Effector memory CD4-positive, alpha-beta T cell (primary cell): ENCODE measurements at places on chromosomes 3 and 15.

DNA sequence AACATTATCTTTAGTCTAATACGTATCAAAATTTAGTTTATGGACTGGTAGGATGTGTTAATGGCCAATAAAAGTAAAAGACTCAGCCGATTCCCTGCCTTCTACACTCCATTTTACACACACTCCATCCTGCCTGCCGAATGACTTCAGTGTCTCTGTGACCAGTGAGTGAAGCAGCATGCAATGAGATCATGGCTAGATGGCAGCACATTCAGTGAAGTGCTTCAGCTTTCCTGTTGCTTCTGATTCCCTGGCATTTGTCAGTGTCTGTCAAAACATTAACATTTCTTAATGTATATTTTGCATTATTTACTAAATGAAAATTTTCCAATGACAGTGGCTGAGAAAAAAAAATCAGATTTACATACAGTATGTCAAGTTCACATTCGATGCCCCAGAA, 412.0 kb downstream of the FHIT start:
- DNase-seq, result no peak

GRCh38 chr3:195236801-195237570, 34.0 kb downstream of the XXYLT1 start:
- no peak for DNase-seq

GRCh38 chr3:62379321-62379798, 6.0 kb upstream of the FEZF2 start:
- no peak for DNase-seq

DNA sequence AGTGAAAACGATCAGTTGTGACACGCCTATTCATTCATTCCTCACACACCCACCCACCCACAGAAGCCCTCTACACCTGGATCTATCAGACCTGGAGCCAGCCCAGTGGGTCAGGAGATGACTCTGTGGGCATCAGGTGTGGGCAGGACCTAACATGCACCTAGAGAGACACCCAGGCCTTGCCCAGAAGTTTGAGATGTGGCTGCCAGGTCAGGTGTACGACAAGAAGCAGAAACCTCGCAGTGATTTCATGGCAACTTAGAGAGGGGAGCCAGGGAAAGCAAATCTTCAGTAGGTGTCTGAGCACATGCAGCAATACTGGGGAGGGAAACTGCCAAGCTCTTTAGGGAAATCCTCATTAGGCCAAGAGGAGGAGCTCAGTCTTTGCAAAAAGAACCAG, 264.7 kb upstream of the ROPN1 start:
- DNase-seq, result no peak

- no peak for DNase-seq
Observed at GRCh38 chr3:30354513-30354912, 251.9 kb upstream of the TGFBR2 start.

GRCh38 chr3:107065094-107065861, 312.0 kb upstream of the CCDC54 start:
- DNase-seq, result no peak

DNA sequence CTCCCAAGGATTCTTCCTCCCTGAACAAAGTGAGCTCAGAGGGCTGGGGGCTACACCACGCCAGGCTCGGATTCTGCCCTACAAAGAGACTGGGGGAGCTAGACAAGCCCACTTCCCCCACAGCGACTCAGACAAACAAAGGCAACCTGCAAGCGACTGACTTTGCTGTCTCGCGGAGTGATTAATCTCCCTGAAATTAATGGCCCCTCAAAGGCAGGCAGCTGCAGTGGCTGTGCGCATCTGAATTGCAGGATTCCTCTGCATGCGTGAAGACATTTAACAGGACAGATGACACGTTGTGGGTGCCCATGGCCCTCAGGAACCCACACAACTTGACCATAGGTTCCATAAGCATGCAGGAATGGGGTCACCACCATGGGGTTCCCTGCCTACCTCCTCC, 18.4 kb downstream of the CTXND1 start:
- DNase-seq, result no peak

GRCh38 chr3:32353351-32353750, 38.3 kb upstream of the CMTM7 start:
- DNase-seq, result no peak

- DNase-seq, result no peak
Observed at GRCh38 chr3:189664311-189664710, 33.1 kb downstream of the TP63 start.

- DNase-seq, result no peak
Observed at GRCh38 chr15:70358011-70358819, 260.5 kb upstream of the TLE3 start.

DNA sequence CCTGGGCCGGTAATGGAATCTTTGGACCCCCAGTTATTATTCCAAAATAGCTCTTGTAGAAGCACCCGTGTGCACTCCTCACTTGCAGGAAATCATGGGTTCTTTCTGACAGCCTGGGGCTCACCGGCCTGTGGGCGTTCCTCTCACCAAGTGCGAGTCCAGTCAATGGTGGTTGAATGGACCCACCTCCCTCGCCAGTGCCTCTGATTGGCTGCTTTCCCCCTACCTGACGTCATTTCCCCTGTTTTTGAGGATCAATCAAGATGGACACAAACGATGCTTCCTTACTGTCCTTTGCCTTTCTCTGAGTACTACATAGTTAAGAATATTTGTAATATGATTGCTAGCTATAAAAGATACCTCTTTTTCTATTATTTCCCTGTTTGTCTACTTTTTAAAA, 18.1 kb downstream of the MOBP start:
- no peak for DNase-seq

- no peak for DNase-seq
Observed at GRCh38 chr3:24483873-24484272, 10.8 kb downstream of the THRB start.

GRCh38 chr3:14923476-14923875, 23.9 kb upstream of the NR2C2 start:
- DNase-seq, result no peak

- no peak for DNase-seq
Observed at GRCh38 chr3:42090973-42091731, at the start of gene TRAK1. Gene TRAK1 (plus strand): TSS chr3:42091357. CDS start chr3:42091470, 113 bp downstream.

DNA sequence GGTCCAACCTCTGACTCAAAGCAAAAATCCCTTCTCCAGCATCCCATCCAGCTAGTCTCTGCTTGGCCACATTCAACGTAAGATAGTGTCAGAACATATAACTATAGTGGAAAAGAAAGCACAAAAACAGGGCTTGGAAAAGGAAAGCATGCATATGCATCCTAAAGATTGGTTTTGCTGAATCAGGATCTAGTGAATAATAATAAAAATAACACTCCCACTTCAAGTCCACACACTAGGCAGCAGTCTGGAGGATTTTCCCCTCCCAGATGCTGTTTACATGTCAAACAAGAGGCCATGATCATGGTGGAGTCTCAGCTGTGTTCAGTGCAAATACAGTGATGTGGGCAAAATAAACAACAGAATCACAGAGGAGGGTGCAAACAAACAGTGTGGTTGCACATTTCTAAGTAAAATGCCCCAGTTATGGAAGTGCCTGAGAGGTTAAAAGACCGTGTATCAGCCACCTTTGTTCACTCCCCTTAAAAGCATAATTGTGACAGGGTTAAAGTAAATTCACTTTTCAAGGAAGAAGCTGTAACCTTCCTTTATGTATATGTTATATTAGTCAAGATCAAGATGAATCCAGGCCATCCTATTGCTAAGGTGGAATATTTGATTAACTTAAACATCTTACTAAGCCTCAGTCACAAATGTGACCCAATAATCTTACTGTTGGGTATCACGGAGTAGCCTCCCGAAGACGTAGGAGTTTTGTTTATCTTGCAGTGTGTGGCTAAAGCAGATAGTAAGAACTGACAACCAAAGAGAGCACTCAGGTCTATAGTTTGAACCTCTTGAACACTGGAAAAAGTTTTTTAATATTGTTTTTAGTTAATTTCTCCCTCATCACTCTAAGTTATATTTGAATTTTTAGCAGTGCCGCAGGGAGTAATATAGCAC, 424.5 kb downstream of the SOX2 start:
- DNase-seq, result no peak

DNA sequence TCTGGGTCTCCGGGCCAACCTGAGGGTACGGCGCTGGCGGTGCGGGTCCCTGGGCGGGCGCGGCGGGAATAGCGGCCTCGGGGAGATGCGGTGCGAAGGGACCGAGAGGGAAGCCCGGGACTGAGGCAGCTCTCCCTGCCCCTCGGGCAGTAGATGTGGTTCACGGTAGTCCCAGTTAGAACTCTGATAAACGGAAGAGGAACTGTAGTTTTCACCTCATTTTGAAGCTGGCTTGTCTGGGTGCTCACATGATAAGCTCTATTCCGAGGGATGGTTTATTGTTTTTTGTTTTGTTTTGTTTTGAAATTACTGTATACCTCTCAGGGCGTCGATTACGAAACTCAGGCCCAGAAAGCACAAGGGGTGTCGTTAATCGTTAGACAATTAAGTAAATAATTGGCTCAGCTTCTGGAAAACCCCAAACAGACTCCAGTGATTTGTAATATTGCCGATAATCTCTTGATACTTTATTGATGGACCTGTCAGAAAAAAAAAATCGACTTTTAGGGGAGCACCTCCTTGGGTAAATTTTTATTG, 413 bp downstream of the NUSAP1 start:
- no peak for DNase-seq

- DNase-seq, result no peak
Observed at GRCh38 chr3:184814214-184814613, 2.2 kb downstream of the VPS8 start.

DNA sequence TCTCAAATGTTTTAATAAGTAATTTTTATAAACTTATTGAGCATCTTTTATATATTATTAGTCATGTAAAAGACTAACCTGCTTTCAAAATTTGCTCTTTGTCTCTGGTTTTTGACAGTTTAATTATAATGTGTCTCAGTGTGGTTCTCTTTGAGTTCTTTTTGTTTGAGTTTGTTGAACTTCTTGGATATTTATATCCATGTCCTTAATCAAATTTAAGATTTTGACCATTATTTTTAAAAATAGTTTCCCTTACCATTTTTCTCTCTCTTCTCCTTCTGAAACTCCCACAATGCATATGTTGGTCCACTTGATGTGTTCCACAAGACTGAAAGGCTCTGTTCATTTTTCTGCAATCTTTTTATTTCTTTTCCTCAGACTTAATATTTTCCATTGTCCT, 366.1 kb upstream of the GOLIM4 start:
- no peak for DNase-seq

DNA sequence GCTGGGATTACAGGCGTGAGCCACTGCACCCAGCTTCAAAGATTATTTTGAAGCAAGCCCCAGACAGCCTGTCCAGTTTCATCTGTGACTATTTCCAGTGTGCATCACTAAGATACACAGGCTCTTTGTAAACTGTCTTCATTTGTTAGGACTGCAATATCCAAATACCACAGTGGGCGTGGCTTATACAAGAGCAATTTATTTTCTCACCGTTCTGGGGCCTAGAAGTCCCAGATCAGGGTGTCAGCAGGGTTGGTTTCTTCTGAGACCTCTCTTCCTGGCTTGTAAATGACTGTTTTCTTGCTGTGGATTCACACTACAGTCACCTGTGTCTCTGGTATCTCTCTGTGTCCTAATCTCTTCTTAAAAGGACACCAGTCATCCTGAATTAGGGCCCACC, 59.7 kb downstream of the RLBP1 start:
- no peak for DNase-seq

DNA sequence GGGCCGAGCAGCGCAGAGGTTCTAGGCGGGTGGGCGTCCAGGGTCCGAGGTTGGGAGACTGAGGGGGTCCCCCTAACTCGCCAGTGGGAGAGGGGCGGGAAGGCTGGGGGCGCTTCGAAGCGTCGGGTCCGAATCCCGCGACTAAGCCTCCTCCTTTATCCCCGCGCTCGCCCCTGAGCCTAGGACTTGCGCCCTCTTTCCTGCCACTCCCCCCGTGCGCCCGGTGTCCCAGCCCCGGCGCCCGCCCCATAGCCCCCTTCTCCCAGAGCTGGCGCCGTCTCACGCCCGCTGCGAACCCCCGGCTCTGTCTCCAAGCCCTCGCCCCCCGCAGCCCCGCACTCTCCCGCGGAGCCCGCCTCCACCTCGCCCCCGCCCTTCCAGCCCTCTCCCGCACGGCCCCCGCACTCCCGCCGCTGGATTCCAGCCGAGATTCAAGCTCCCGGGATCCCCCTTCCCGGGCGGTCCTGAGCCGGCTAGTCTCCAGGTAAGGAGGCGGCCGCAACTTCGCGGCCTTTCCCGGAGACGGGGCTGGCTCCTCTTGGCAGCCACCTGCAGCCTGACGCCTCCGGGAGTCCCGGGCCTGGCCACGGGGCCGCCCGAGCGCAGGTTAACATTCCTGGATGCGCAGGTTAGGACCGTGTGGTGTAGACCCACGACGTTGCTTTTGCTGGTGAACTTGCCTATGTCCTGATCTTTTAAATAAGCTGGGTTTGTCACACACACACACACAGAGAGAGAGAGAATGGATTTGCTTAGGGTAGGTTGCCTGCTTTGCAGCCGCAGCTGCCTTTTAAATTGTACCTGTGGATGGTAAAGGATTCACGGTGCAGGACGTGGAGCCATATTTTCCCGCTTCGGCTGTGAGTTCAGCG, 563 bp downstream of the PXYLP1 start:
- no peak for DNase-seq

DNA sequence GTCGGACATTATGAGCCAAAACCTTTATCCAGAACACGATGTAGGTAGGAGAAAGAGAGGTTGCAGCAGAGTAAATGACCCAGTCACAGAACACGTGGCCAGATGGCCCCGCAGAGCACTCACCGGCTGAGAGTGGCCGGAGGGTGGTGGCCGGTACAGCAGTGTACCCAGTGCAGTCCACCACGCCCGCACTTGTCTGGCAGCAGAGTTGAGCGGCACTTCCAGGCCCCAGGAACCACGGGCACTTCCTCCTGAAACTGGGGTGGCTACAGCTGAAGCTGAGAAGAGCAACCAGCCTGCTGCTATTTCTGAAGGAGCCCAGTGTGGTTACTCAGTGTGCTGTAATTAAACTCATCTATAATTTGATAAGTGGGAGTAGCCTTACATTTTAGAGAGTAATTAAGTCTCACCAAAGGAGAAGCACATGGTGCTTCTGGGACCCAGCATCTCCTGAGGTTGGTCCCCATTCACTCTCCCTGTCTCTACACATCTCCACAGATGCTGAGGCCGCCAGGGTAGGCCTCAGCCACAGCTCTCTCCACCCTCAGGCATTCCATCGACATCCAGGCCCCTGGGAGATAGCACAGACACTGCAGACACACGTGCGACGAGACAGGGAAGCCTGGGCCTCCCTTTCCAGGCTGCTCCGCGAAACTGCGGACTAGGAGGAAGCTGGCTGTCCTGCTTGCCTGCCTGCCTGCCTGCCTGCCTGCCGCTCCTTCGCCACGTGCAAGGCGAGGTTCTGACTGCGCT, 49.8 kb downstream of the BDH1 start:
- DNase-seq, result no peak

DNA sequence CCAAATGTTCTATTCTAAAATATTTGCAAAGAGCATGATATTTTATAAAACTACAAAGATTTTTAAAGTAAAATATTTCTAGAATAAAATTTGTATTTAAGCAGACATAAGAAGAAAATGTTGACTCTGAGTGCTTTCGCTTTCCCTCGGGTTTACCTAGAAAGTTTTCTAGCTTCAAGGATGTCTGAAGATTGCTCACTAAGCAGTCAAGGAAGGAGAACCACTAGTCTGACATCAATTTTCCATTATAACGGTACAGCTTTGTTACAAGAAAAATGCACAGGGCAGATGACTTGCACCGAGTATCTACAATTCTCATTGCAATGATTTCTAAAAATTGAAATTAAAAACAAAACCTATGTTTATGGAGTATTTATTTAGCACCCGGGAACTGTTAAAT, 14.2 kb downstream of the GPR15 start:
- DNase-seq, result no peak

GRCh38 chr3:120420928-120421551, 29.8 kb downstream of the FSTL1 start:
- no peak for DNase-seq
